NCI-H1417 (cell line): ENCODE measurements at places on chromosomes 3 and 15.
A peak's percentile ranks its signal among the peaks of the same experiment; 100 is the strongest.

DNA sequence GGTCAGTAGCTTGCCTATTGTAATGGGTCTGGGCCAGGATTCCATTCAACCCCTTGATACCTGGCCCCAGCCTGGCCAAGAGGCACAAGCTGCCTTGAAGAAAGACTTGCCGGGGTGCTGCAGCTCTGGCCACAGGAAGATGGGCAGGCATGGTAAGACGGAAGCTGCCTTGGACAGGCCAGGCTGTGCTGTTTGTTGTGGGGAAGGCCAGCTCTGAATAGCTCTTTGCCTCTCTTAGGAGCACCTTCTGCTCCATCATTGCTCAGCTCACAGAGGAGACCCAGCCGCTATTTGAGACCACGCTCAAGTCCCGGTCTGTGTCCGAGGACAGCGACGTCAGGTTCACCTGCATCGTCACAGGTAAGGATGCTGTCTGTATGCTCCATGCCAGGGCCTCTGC lies 10.1 kb downstream of the ALPK3 start:
- no peak for DNase-seq

- no peak for DNase-seq
Observed at GRCh38 chr3:139044366-139045210, at the start of gene PRR23C. PRR23C (minus strand) TSS chr3:139044892; CDS start chr3:139044620, 272 bp downstream.

- peak; percentile 17 for DNase-seq
Observed at GRCh38 chr3:71011565-71012287, 571.8 kb downstream of the FOXP1 start.

GRCh38 chr15:79130535-79131130 lies 40.1 kb upstream of the RASGRF1 start:
- no peak for DNase-seq

- no peak for DNase-seq
Observed at GRCh38 chr15:76337059-76337695, 604 bp downstream of the ISL2 start.

GRCh38 chr3:158683230-158683962 lies 10.9 kb upstream of the LXN start:
- no peak for DNase-seq

DNA sequence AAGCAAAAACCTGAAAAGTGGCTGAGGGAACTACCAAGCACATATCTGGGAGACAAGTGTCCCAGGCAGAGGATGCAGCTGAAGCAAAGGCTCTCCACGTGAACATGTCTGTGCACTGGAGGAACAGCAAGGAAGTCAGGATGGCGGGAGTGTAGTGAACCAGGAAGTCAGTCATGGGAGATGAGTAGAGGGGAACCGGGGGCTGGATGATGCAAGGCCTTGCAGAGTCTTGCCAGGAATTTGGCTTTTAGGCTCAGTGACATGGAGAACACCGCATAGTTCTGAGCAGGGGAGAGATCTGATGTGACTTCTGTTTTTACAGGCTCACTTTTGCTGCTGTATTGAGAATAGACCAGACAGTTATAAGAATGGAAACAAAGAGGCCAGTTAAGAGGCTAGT lies 19.0 kb downstream of the C2CD4A start:
- no peak for DNase-seq

GRCh38 chr3:45460361-45460760 lies 72.0 kb downstream of the LARS2 start:
- no peak for DNase-seq

DNA sequence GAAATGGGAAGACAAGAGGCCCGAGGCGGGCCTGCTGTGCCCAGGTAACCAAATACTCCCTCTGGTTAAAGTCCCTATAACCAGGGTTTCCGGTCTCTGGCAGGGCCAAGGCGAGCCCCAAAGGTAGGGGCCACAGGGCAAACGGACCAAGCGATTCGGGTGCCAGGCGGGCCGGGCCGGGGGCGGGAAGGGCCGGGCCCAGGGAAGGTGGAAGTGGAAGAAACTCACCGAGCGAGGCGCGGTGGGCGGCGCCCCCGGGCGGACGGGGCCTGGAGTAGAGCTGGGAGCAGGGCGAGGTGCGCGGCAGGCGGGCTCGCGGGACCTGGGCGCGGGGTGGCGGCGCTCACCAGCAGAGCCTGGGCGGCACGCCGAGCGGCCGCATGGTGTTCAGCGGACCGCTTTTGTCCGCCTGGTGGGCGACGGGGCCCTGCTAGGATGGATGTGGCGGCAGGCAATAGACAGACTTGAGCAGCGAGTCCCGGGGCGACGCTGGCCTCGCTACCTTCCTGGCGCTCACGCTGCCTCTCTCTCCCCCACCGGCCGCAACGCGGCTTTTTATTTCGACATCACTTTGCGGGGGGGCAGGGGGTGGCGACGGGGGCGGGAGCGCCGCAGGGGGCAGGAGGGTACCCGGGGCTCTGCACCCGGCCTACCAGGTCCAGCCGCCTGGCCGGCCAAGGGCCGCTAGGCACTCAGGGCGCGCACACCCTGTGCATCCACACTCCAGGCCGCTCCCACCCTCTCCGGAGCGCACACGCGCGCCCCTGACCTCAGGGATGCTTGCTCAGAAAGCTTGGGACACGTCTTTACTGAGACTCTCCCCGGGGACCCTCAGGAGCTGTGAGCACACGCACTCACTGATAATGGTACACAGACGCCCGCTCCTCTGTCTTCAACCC lies at the start of gene GATA2:
GATA2 (minus strand) TSS at position 531 of the 899 bp plus-strand sequence. CDS start 6,170 bp downstream, outside the sequence.
- no peak for DNase-seq

DNA sequence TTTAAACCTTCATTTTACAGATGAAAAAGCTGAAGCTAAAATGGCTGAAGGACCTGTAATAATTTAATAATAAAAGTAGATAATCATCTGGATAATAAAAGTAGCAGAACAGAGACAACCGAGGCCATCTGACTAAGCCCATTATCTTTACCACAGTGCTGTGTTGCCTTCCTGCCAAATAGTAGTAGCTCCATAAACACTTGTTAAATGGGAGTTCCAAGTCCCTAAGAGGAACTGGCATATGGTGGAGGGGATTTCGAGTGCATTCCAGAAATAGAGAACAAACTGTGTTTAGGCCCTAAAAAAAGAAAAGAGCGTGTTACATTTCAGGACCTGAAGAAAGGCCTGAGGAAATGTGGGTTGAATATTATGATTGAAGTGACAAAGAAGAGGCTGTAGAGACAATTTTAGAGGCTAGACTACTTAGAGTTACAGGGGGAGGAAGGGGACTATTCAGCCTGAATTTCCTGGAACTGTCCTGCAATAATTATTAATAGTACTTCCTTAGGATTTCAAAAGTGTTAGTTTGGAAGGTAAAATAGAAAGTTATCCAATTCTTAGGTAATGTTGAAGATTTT lies 424.3 kb downstream of the ROBO2 start:
- DNase-seq = no peak

- no peak for DNase-seq
Observed at GRCh38 chr3:67459796-67460195, 194.6 kb downstream of the SUCLG2 start.

- no peak for DNase-seq
Observed at GRCh38 chr3:189202106-189202505, 30.3 kb downstream of the TPRG1 start.

GRCh38 chr3:126320517-126321293 lies 36.5 kb downstream of the KLF15 start:
- DNase-seq = no peak

- no peak for DNase-seq
Observed at GRCh38 chr3:14488286-14489041, 51.7 kb downstream of the GRIP2 start.
